ENCODE measurements at places on chromosomes 13 and 19.

- H3K27me3 ChIP-seq = no peaks in the 10 kb centered on the region
- H3K36me3 ChIP-seq = no peaks in the 10 kb centered on the region
- no peak overlapping the region for H3K27ac ChIP-seq
- DNase-seq = no peak
- H3K4me3 ChIP-seq = no peak overlapping the region
- no peaks in the 10 kb centered on the region for H3K4me1 ChIP-seq
Observed at GRCh38 chr19:39913682-39914333, 20.6 kb downstream of the FCGBP start.

DNA sequence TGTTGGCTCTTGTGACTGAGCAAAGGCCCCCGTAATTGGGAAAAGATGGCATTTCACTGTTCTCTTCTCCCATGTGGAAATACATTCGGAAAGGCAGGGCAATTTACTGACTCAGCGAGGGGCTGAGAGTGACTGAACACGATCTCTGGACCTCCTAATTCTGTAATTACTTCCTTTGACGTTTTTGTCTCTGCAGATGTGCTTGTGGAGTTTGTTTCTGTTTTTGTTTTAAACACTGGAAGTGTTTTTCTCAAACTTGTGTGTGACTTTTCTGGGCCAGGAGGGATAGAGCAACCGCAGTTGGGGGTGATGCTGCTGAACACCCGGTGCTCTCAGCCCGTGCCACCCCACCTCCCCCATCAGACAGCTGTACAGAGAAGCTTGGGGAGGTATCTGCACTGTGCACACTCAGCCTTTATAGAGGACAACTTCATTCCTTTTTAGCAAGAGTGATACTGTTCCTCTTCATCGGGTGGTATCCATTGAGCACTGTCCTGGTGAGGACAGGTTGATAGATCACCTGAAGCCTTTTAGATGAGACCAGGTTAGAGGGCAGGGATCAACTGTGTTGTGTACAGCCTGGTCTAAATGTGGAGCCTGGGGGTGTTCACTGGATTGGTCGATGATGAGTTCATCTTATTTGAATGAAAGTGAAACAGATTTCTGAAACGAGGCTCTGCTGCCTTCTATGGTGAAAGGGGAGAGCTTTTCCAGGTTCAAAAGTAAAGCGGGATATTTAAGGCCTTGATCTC, 117.4 kb downstream of the ESD start:
- H3K4me1 ChIP-seq = peaks cover 10% of the 10 kb centered on the region
- H3K27me3 ChIP-seq = no peaks in the 10 kb centered on the region
- no peaks in the 10 kb centered on the region for H3K36me3 ChIP-seq
- peak; percentile 32 for DNase-seq

DNA sequence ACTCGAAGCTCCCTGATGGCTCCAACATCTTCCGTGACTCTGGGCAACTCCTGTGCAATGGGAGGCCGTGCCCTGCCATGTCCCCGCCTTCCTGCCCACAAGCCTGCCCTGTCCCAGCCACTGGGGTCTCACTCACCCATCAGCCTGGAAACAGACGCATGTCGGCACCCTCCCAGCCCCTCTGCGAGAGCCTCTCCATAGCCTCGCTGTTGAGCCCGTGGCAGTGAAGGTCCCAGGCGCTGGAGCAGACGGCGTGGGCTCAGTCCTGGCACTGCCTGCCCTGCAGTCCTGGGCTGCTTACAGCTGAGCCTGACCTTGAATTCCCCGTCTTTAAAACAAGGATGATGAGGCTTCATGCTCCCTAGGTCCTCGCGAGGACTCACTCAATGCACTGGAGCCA, 37.0 kb downstream of the MCF2L start:
- peaks cover 9% of the 10 kb centered on the region for H3K27me3 ChIP-seq
- no peak overlapping the region for H3K27ac ChIP-seq
- H3K36me3 ChIP-seq = no peaks in the 10 kb centered on the region
- DNase-seq = no peak

- DNase-seq = peak; percentile 100
- no peaks in the 10 kb centered on the region for H3K27me3 ChIP-seq
- H3K4me1 ChIP-seq = peaks cover 27% of the 10 kb centered on the region
- no peak overlapping the region for H3K4me3 ChIP-seq
- peaks cover 50% of the 10 kb centered on the region for H3K36me3 ChIP-seq
- H3K27ac ChIP-seq = peak overlapping the region; percentile 89
Observed at GRCh38 chr19:4713384-4713951, 10.2 kb downstream of the DPP9 start.

DNA sequence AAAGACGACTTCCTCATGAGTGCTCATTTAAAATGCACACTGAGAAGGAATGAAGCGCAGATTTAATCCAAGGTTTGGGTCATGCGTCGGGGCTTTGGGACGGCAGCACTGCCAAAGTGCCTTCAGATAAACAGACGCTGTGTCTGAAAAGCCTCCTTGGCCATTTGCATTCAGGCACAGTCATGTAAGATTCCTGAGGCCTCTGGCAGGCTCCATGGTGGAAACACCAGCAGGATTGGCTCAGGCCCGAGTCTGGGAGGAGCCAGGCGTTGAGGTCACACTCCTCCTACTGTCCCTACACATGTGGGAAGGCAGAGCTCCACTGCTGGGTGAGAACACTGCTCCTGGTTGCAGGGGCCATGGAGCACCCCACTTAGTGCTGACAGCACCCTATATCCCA, 113.3 kb upstream of the KL start:
- H3K4me1 ChIP-seq = peaks cover 6% of the 10 kb centered on the region
- peak overlapping the region; percentile 28 for H3K27ac ChIP-seq
- H3K27me3 ChIP-seq = no peaks in the 10 kb centered on the region
- no peaks in the 10 kb centered on the region for H3K36me3 ChIP-seq
- H3K4me3 ChIP-seq = no peak overlapping the region
- DNase-seq = peak; percentile 81

DNA sequence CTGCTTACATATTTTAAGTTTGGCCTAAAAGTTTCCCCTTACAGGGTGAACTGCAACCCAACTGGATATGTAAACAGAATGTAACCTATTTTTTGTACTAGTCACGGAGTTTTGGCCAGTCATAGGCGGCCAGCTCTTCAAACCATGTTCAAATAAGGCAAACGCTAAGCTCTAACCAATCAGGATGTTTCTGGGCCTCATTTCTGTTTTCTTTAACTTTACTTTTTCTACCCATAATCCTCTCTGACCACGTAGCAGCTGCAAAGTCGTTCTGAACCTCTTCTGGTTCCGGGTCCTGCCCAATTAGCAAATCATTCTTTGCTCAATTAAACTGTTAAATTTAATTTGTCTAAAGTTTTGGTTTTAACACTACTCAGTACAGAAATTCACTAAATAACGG, 8.2 kb upstream of the ZMYM2 start:
- H3K36me3 ChIP-seq = no peaks in the 10 kb centered on the region
- H3K4me3 ChIP-seq = no peak overlapping the region
- no peaks in the 10 kb centered on the region for H3K27me3 ChIP-seq
- no peak overlapping the region for H3K27ac ChIP-seq
- DNase-seq = no peak

- H3K4me1 ChIP-seq = peaks cover 5% of the 10 kb centered on the region
- H3K4me3 ChIP-seq = no peak overlapping the region
- H3K27ac ChIP-seq = no peak overlapping the region
- no peaks in the 10 kb centered on the region for H3K36me3 ChIP-seq
- peak; percentile 36 for DNase-seq
- H3K27me3 ChIP-seq = peaks cover 8% of the 10 kb centered on the region
Observed at GRCh38 chr19:17680230-17680722, 7.9 kb downstream of the UNC13A start.

GRCh38 chr19:10538204-10538983, 5.3 kb upstream of the ATG4D start:
- no peak overlapping the region for H3K27ac ChIP-seq
- H3K4me1 ChIP-seq = no peaks in the 10 kb centered on the region
- no peaks in the 10 kb centered on the region for H3K27me3 ChIP-seq
- H3K36me3 ChIP-seq = no peaks in the 10 kb centered on the region
- no peak for DNase-seq

DNA sequence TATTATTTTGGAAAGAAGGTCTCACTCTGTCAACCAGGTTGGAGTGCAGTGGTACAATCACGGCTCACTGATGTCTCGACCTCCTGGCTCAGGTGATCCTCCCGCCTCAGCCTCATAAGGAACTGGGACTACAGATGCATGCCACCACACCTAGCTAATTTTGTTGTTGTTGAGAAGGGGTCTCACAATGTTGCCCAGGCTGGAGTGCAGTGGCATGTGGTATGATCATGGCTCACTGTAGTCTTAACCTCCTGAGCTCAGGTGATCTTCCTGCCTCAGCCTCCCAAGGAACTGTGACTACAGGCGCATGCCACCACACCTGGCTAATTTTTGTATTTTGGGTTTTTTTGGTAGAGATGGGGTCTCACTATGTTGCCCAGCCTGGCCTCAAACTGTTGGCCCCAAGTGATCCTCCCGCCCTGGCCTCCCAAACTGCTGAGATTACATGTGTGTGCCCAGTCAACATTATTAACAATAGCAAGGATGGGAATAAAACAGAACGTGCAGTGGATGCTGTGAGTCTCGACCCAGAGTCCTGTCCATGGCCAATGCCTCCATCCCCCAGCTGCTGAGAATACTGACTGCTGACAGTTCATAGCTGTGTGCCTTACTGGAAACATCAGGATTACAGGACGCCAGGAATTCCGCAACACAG, 5.4 kb upstream of the MBD3L3 start:
- no peaks in the 10 kb centered on the region for H3K4me1 ChIP-seq
- H3K4me3 ChIP-seq = no peak overlapping the region
- no peaks in the 10 kb centered on the region for H3K36me3 ChIP-seq
- no peak for DNase-seq
- H3K27ac ChIP-seq = no peak overlapping the region

- no peaks in the 10 kb centered on the region for H3K4me1 ChIP-seq
- DNase-seq = no peak
Observed at GRCh38 chr19:9165261-9165660, 13.5 kb upstream of the OR7D2 start.

DNA sequence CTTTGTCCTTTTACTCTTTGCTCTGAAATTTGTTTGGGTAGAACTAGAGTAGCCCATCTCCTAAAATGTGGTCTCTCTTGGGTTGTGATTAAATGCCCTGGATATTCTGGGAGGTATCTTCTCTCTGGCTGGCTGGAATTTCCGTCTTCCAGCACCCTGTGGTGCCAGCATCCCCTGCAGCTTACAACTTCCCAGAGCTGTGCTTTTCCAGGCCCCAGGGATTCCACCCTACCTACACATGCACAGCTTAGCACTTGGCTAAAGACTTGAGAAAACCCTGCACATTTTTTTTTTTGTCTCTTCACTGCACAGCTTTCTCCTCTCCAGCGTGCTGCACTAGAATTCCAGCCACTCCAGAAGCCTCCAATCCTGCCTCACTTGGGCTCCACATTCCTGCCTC, 334.7 kb downstream of the IRS2 start:
- peaks cover 3% of the 10 kb centered on the region for H3K4me1 ChIP-seq
- DNase-seq = no peak
- no peaks in the 10 kb centered on the region for H3K36me3 ChIP-seq
- H3K4me3 ChIP-seq = no peak overlapping the region
- no peak overlapping the region for H3K27ac ChIP-seq

GRCh38 chr19:28823338-28823961, 389.5 kb downstream of the UQCRFS1 start:
- no peaks in the 10 kb centered on the region for H3K36me3 ChIP-seq
- no peak for DNase-seq
- no peak overlapping the region for H3K27ac ChIP-seq
- no peaks in the 10 kb centered on the region for H3K27me3 ChIP-seq
- H3K4me1 ChIP-seq = no peaks in the 10 kb centered on the region

DNA sequence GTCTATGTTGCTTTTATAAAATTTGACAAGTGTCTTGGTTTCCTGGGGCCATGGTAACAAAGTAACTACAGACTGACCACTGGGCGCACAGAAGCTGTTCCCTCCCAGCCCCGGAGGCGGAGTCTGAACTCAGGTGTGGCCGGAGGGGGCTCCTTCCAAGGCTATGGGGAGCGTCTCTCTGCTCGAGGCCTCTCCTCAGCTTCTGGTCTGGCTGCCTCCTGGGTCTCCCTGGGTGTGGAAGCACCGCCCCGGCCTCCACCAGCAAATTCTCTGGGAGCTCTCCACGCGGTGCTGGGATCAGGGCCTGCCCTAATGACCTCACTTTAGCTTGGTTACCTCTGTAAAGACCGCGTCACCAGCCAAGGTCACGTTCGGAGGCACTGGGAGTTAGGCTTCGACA, 45.7 kb upstream of the F7 start:
- no peaks in the 10 kb centered on the region for H3K36me3 ChIP-seq
- H3K4me3 ChIP-seq = no peak overlapping the region
- H3K27ac ChIP-seq = no peak overlapping the region
- no peak for DNase-seq

DNA sequence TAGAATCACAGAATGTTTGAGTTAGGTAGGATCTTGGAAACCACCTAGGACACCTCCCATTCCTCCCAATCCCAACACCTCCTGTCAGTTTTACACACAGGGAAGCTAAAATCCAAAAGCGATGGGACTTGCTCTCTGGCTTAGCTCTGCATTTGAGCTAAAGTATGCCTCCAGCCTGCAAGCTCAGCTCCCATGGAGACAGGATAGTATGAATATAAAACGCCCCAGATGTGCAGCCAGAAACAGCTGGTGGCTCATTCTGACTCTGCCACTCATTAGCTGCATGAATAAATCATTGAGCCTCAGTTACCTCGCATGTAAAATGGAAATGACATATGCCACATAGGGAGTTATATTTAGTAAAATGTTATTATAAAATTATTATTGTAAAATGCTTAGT, 336.0 kb downstream of the SUCLA2 start:
- no peak overlapping the region for H3K27ac ChIP-seq
- no peaks in the 10 kb centered on the region for H3K27me3 ChIP-seq
- H3K4me1 ChIP-seq = no peaks in the 10 kb centered on the region
- H3K36me3 ChIP-seq = no peaks in the 10 kb centered on the region
- H3K4me3 ChIP-seq = no peak overlapping the region

GRCh38 chr19:34880034-34880433, 46.7 kb upstream of the ZNF30 start:
- H3K27me3 ChIP-seq = no peaks in the 10 kb centered on the region
- H3K4me1 ChIP-seq = no peaks in the 10 kb centered on the region
- no peak overlapping the region for H3K27ac ChIP-seq

GRCh38 chr13:91368676-91369440, 21.4 kb downstream of the MIR17HG start:
- peaks cover 2% of the 10 kb centered on the region for H3K4me1 ChIP-seq
- H3K27me3 ChIP-seq = no peaks in the 10 kb centered on the region
- H3K4me3 ChIP-seq = no peak overlapping the region
- H3K27ac ChIP-seq = no peak overlapping the region
- H3K36me3 ChIP-seq = no peaks in the 10 kb centered on the region

DNA sequence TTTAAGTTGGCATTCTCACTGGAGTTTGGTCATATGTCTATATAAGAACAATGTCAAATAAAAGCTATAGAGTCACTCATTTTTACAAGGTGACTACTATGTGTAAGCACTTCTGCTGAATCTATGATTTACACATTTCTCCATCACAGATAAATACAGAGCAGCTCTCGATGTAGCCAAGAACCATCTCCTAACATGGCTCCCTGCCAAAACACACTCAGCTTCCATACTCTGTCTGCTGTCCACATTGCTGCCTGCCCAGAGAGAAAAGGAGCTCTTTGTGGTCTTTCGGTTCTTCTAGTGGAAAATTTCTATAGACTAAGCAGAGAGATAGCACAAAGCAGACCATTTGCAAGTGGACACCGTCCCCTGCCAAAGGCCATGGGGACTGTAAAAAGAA, 190.9 kb upstream of the KLF12 start:
- no peak overlapping the region for H3K27ac ChIP-seq
- H3K27me3 ChIP-seq = no peaks in the 10 kb centered on the region
- no peak overlapping the region for H3K4me3 ChIP-seq
- no peaks in the 10 kb centered on the region for H3K4me1 ChIP-seq

- DNase-seq = no peak
- H3K36me3 ChIP-seq = peaks cover 2% of the 10 kb centered on the region
- no peaks in the 10 kb centered on the region for H3K27me3 ChIP-seq
- peaks cover 10% of the 10 kb centered on the region for H3K4me1 ChIP-seq
- peak overlapping the region; percentile 94 for H3K27ac ChIP-seq
Observed at GRCh38 chr19:4399812-4400134, 574 bp downstream of the SH3GL1 start.
